ENCODE measurements at places on chromosomes 16 and 17.

DNA sequence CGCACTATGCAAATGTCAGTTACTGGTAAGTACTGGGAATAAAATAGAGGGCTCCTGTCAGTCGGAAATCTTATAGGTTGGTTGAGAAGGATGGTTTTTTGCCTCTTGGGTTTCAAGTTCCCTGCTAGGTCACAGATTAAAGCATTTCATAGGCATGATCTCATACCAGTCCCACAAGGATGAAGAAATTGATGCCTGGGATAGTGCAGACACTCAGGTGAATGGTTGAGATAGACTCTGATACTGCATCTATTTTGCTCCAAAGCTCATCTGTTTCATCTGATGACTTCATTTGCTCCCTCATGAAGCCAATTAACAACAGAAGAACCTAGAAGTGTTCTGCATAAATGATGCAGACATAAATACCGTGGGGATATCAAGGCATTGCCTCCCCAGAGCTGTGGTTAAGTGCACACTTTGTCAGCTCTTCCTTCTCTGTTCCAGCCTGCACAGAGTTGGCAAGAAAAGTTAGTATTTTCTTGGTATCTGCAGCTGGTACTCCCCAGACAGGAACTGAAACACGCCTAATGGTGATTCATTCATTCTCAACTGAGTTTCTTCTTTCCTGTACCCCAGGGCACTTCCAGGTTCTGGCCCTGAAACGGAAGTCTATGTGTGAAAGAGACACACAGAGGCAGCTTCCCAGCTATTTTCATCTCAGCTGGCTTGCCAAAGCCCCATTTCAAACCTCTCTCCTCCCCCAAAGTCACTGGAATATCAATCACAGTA, 418.3 kb upstream of the SALL1 start:
- DNase-seq, result no peak

- DNase-seq, result no peak
Observed at GRCh38 chr17:4433515-4434031, at the start of gene SPNS3. TSS of gene SPNS3 (plus strand) at chr17:4433940. CDS start at chr17:4433968, 28 bp downstream.

- DNase-seq, result no peak
Observed at GRCh38 chr17:37766971-37767370, 22.1 kb upstream of the HNF1B start.

- DNase-seq, result no peak
Observed at GRCh38 chr17:32773856-32774694, 102.8 kb downstream of the MYO1D start.

GRCh38 chr17:50573866-50574611, 13.5 kb downstream of the CACNA1G start:
- no peak for DNase-seq

GRCh38 chr16:66894948-66895688, 14.8 kb downstream of the PDP2 start:
- DNase-seq, result peak; percentile 73

DNA sequence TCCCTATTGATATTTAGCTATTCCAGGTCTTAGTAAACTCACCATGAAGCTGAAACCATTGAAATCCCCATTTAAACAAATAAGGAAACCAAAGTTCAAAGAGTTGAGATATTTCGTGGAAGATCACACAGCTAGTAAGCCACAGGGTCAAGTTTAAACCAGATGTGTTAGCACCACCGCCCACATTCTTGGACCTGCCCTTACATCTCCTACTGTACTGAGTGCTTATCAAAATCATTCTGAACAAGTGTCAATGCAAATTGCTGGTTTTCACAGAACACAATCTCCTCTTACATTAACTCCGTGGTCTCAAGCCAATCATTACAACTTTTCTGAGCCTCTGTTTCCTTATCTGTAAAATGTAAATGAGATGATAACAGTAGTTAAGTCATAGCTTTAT, 676.2 kb downstream of the CDH11 start:
- no peak for DNase-seq

DNA sequence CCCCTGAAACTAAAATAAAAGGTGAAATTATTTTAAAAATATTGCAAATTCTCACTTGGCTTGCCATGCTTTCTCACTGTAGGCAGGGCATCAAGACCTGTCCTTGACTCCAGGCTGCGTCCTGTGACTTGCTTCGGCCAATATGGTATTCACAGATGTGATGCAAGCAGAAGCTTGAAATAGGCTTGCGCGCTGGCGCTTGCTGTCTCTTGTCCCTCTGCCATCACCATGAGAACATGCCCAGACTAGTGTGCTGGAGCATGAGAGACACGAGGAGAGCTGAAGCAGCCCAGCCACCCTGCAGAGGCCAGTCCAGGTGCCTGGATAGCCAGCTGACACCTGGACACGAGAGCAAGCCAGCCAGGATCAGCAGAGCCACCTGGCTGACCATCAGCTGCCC, 21.8 kb upstream of the ZKSCAN2 start:
- DNase-seq, result no peak
